ENCODE measurements at places on chromosomes 11 and 22.
A peak's percentile ranks its signal among the peaks of the same experiment; 100 is the strongest.

GRCh38 chr11:56611174-56611573 is 3.5 kb downstream of the OR5M1 start:
- no peak for DNase-seq

DNA sequence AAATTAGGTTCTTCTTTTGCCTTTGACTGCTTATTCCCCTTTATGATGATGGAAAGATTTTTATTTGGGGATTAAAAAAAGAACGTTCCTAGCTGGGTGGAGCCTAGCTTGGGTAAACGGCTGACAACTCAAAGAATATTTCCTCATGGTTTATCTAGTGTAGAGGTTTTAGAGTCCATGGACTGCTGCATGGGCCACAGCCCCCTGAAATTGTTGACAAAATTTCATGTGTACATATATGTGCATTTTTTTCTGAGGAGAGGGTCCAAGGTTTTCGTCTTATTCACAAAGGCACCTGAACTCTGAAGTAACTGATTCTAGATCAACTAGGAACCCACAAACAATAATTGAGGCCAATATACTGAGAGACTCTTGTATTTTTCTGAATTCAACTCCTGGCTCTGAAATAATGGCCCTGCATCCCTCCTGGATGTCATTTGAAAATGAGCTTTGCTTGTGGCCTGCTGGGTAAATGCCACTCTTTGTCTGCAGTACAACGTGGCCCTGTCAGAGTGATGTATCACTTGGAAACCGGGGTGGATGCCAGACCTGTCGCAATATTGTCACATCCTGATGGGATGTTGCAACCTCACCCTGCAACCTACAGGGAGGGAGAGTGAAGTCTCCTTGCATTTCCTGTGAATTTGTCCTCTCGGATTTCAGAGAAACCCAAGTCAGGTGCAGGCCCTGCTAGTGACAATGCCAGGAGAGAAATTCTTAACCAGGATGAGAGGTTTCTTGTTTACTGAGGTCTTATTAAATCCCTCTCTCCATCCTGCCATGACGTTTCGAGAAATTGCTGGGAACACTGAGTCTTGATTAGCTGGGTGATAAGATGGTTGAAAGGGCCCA is 33.8 kb downstream of the EHF start:
- no peak for DNase-seq

GRCh38 chr22:42893371-42894150 is 36.5 kb upstream of the ARFGAP3 start:
- no peak for DNase-seq

DNA sequence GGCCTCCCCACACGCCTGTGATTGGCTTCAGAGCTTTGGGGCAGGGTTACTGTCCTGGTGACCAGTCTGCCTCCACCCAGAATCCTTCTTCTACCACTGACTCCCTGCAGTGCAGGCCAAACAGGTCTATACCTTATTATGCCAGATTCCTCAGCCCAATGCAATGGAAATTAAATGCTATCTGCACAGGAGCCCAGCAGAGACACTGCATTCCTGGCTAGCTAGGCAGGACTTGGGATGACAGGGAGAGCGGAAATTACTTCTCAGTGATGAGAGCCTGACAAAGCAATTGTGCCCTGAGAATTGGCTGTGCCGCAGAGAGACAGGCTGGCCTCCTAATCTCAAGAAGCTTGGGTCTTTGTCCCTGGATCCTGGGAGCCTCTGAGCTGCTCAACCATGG is 143.8 kb upstream of the NCAM1 start:
- DNase-seq: no peak

GRCh38 chr22:46436595-46437175 is 100.7 kb downstream of the CELSR1 start:
- no peak for DNase-seq

- no peak for DNase-seq
Observed at GRCh38 chr11:125170510-125171031, 6.0 kb downstream of the PKNOX2 start.

DNA sequence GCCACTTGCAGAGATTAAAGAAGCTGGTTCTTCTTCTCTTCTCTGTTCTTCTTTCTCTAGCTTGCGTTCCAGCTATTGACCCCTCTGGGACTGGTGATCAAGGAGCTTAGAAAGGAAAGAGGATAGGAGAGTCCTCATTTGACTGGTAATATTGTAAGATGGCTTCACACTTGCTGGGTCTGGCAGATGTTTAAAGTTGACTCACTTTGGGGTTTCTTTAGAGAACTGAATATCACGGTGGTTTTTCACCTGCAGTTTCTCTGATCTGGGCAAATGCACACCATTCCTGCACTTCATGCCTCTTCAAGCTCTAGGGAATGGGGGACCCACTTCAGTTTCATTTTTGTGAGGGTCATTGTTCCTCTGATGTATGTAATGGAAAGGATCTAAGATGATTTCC is 41.8 kb upstream of the DEUP1 start:
- DNase-seq: no peak

DNA sequence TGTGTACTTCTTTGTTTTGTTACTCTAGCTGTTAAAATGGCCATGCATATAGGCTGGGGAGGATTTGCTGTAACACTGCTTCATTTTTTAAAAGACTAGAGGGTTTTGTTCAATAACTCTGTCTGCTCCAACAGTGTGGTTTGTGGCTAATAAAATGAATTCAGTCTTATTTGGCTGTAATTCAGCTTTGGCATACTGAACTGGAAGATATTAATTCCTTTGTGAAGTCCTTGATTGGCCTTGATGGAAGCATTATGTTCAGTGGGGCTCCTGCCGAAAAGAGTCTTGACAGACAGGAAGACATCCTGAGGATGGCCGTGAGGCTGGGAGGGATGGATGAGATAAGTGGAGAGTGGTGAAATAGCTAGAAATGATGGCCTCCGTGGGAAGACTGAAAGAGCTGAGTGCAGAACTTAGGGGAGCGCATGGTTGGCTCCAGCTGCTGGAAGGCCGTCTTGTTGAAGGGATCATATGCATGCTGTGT is 44.8 kb upstream of the MYO18B start:
- DNase-seq: no peak

GRCh38 chr11:111565114-111565720 is 24.7 kb downstream of the LAYN start:
- DNase-seq: peak; percentile 41

DNA sequence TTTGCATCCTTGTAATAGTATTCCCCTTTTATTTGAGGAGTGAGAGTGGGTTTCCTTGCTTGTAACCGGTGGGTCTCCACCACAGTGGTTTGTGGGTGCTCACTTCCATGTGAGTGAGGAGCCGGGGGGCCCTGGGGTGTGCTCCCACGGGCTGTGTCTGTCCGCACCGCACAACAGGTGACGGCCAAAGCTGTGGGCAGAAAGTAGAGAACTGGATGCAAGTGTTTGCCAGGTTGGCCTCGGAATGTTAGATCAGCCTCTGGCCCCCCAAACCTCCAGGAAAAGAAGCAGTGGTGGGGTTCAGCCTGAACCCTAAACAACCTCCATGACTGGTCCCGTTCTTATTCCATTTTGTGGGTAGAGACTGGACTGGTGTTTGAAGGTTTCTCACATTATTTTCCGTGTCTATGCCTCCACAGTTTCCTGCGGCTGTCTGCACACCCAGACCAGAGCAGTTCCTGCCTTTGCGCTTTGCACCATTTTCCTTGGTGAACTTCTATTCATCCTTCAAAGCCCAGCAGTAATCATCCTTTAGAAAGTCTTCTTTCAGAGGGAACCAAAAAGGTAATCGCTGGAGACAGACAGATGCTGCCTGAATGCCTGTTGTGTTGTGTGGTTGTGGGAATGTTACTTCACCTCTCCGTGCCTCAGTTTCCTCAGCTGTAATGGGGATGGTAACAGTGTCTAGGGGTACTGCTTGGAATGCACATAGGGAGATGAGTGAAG is 77.2 kb downstream of the MYEOV start:
- no peak for DNase-seq

- DNase-seq: no peak
Observed at GRCh38 chr11:86370922-86371594, 3.6 kb upstream of the CCDC81 start.

GRCh38 chr11:37451903-37452302 is 853.9 kb upstream of the RAG2 start:
- DNase-seq: no peak

DNA sequence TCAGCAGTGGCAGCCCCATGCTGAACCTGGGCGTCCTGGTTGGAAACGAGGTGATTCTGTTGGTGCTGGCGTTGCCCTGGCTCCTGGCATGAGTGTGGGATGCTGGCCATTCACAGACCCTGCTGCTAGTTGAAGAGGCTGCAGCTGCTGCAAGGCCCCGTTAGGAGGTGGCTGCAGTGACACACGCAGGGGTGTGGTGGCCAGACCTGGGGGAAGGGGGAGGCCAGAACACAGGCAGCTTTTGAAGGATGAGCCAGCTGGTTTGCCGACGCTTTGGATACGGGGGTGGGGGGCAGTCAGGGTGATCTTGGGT is 77.2 kb downstream of the MORC2 start:
- no peak for DNase-seq

All from stimulated activated CD8-positive, alpha-beta memory T cell treated with anti-CD3 and anti-CD28 coated beads, Interleukin-7, amount 100 ng/mL, for 1 hour (primary cell).